ENCODE measurements at places on chromosomes 1 and 21. TPM values are rescaled to one million over a fixed set of nuclear protein-coding genes. Genes with fewer than 3 reads are reported as not detected.

The TMCO2 gene
- total RNA-seq, result not detected

The C1orf74 gene
- 2.2 TPM for total RNA-seq

The VWA1 gene
- total RNA-seq, result 0.33 TPM

The PSRC1 gene
- total RNA-seq, result 27.0 TPM

The C1orf116 gene
- 0.08 TPM for total RNA-seq

The CHIA gene
- total RNA-seq, result not detected

The LYSMD1 gene
- 2.1 TPM for total RNA-seq

The PLA2G2F gene
- not detected for total RNA-seq

The CCDC185 gene
- total RNA-seq, result not detected
